ENCODE measurements at places on chromosomes 5 and 9.

- DNase-seq: no peak
Measured at GRCh38 chr5:158824241-158824882, 275.4 kb downstream of the EBF1 start.

GRCh38 chr9:114484854-114485443 lies 20.3 kb downstream of the WHRN start:
- peak; percentile 9 for DNase-seq

- DNase-seq: no peak
Measured at GRCh38 chr9:70639853-70640814, 225.7 kb upstream of the KLF9 start.

GRCh38 chr9:107847978-107848964 lies 358.7 kb upstream of the KLF4 start:
- no peak for DNase-seq

DNA sequence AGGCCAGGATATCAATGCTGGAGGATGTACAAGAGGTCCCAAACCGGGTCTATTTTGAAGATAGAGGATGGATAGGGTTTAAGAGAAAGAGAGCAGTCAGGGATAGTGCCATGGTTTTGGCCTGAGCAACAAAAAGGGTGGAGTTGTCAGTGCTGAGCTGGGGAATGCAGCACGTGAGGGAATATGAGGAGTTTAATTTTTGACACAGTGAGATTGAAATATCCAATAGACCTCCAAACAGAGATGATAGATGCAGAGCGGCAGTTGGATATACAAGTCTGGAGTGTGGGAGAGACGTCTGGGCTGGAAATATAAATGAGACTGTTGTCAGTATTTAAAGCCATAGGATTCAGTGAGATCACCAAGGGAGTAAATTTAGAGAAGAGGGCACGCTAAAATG lies 136.7 kb upstream of the EFNA5 start:
- DNase-seq: no peak

DNA sequence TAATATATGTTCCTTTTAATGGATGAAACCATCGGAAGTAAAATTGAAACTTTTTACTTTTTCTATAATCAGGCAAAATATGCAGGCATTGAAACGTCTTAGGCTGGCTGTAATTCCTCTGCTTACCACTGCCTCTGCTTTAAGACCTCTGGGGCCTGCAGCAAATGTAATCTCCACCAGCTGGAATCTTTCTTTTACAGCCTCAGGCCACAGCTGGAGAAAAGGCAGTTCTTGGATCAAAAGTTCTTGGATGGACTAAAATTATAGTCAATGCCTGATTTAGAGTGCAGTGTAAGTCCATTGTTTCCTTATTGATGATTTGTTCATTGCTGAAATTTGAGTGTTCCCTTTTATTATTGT lies 396.7 kb downstream of the KCTD16 start:
- DNase-seq: no peak

GRCh38 chr9:34659592-34660253 lies 2.7 kb downstream of the CCL27 start:
- DNase-seq: no peak

Data from stimulated activated CD8-positive, alpha-beta memory T cell treated with anti-CD3 and anti-CD28 coated beads, Interleukin-12 subunit alpha, Interleukin-12 subunit beta, amount 100 ng/mL, for 4 hours (primary cell).